Right ventricle myocardium inferior (tissue), 1 donor: ENCODE measurements at places on chromosomes 1 and 21. TPM values are rescaled to one million over a fixed set of nuclear protein-coding genes. Genes with fewer than 3 reads are reported as not detected.

ST6GALNAC3 gene
- 3.9 TPM for total RNA-seq

OR14K1 gene
- not detected for total RNA-seq

AADACL4 gene
- not detected for total RNA-seq

AMY1A gene
- total RNA-seq, result not detected

ACKR1 gene
- total RNA-seq, result 16.2 TPM

FBXO42 gene
- 21.9 TPM for total RNA-seq

RGSL1 gene
- total RNA-seq, result not detected

RAB42 gene
- 1.6 TPM for total RNA-seq

OR4F29 gene
- total RNA-seq, result not detected

DNA sequence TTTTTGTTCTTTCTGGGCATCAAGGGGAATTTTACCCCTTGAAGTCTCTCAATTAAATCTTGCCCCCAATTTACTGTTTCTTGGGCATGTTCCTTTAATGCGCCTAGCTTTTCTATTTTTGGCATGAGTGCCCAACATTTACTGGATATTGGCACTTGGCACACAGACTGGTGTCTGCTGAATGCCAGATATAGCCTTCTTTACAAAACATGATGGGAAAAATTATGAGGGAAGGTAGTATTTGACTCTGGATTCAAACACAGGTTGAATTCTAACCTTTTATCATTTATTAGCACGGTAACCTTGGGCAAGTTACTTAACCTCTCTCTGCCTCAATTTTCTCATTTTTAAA lies 88.3 kb upstream of the GPR52 start:
- DNase-seq, result no peak

GRCh38 chr1:58443986-58444868 lies 102.3 kb downstream of the OMA1 start:
- no peak for DNase-seq

DNA sequence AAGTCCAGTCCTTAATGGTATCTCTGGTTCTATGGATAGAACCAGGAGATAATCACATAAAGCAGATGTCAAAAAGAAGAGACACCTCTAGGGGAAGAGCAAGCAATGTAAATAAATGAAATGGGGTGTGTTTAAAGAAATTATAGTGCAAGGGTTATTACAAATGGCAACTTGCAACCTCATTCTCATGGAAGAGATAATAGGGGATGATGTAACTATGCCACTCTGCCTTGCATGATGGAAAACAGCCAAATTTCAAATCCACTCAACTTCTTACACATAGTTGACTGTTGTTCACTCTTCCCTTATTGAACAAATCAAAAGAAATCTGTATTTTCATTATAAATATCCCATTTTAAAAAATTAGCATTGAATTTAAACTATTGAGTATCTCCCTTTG lies 274.0 kb upstream of the TMPRSS15 start:
- DNase-seq, result no peak

DNA sequence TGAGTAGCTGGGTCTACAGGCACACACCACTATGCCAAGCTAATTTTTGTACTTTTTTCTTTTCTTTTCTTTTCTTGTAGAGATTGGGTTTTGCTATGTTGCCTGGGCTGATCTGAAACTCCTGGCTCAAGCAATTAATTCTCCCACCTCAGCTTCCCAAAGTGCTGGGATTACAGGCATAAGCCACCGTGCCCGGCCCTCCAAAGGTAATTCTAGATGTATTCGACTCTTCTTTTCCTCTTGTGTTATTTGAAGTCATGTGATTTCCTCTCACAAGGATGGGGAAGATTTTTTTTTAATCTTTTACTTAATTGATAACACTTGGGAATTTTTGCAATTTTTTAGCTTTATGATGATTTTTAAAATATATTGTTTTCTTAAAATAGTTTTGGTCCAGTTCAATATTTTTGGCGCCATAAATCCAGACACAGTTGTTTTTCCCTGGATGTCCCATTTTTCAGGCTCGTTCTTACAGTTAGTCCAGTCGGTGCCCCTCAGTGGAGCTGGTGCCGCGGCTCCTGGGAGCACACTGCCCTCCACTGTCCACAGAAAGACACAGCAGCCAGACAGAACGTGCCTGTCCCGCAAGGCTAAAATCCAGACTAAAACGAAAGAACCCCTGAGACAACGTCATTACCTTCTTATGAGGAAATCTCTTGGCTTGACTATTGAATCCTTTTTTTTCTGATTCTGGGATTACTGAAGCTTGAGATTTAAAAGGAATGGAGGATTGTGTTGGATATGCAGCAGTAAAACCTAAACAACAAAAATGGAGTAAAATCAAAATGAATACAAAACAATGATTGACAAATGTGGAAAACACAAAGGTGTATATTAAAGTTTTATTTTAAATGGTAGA lies 22.4 kb downstream of the STPG1 start:
- DNase-seq, result peak; percentile 83

DNA sequence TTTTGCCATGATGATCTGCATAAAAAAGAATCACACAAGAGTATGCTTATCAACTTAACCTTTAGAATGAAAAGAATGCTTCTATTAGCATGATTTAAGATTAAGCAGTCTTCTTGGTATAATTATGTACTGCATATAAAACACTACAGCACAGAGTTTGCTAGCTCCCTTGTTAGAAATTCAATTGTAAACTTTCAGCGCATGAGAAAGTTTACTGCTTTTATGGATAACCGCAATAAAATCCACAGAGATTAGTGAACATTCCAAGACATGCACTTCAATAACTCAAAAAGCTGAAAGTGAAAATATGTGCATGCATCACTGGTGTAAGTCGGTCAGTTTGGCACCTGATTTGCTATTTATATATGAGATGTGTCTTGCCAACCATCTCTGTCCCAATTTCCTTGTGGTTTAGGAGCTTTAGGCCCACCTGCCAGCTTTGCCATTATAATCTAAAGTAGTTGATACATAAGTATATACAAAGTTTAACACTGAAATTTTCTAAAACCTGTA lies 16.9 kb downstream of the CCT8 start:
- no peak for DNase-seq

GRCh38 chr1:8377271-8377981 lies 59.5 kb downstream of the SLC45A1 start:
- DNase-seq, result no peak

DNA sequence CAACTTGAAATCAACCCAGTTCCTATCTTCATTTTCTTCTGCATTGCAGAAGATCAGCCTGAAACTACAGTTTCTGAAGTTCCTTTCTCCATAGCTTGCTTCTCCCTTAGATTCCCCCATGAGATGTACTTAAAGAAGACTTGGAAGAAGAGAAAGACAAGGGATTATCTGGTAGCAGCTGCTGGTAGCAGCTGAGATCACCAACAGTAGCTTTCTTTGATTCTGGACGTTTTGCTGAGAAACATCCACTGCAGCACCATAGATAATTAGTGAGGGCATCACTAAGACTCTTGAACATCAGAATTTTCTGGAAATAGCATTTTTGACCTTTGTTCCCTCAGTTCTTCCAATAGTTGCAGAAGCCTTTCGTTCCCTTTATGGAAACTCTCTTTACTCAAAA lies 465 bp upstream of the CFHR3 start:
- DNase-seq, result no peak

DNA sequence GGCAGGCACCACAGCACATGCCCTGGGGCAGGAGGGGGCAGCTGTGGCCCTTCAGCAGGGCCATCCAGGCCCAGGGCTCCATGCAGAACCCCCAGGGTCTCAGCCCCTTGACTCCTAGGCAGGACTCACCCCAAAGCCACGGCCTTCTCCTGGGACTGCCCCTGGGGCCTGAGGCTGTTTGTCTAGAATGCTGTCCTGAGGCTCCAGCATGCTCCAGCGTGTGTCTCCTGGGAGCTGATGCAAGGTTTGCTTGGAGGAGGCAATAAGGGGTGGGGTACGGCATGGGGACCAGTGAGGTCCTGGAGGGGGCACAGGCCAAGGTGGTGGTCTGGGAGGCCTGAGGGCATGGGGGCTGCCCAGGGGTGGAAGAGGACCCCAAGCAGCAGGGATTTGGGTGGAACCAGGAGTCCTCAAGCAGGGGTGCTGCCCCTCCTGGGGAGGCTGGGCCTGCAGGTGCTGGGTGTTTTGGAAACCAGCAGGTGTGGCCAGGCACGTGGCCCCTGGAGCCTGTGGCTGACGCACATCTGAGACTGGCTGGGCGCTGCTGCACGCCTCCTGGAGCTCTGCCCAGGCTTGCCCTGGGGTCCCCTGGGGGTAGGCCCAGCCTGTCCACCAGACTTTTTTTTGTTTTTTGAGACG lies 7.8 kb upstream of the CALML6 start:
- DNase-seq, result peak; percentile 63

DNA sequence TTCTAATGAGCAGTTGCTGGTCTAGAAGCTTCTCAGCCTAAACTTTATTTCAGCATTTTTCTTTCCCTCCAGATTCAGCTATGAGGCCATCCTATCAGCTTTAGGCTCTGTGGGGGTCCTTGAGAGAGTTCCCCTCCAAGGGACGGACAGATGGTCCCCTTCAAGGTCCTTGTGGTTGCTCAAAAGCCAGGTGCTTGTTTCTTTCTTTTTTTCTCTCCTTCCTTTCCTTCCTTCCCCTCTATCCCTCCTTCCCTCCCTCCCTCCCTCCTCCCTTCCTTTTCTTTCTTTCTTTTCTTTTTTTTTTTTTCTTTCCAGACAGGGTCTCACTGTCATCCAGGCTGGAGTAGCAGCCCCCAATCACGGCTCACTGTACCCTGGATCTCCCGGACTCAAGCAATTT lies 1.2 kb upstream of the IL6R start:
- DNase-seq, result no peak

- DNase-seq, result peak; percentile 37
Observed at GRCh38 chr1:211493876-211494653, 2.1 kb upstream of the RD3 start.

GRCh38 chr1:113792986-113793385 lies 19.3 kb downstream of the RSBN1 start:
- DNase-seq, result no peak

- no peak for DNase-seq
Observed at GRCh38 chr1:79431340-79431739, 424.8 kb upstream of the ADGRL4 start.

DNA sequence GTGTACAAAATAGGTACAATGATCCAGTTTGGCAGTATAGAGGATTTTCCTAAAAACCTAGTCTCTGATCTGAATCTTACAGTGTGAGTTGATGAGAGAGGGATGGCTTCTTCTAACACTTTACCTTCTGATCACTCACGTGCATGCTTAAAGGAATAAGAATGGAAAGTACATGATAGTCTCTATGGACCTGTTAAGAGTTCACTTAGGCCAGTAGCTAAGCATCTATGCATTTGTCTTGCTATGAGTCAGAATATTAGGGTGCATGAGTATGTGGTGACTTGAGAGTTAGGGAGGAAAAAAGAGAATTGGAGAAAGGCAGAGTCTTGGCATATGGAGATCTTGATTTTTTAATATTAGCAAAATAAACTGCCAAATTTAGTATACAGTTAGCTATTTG lies 206.3 kb downstream of the COL11A1 start:
- no peak for DNase-seq

- no peak for DNase-seq
Observed at GRCh38 chr21:38984568-38984967, 178.8 kb downstream of the ETS2 start.

GRCh38 chr1:5508669-5509330 lies 483.4 kb downstream of the NPHP4 start:
- DNase-seq, result no peak

DNA sequence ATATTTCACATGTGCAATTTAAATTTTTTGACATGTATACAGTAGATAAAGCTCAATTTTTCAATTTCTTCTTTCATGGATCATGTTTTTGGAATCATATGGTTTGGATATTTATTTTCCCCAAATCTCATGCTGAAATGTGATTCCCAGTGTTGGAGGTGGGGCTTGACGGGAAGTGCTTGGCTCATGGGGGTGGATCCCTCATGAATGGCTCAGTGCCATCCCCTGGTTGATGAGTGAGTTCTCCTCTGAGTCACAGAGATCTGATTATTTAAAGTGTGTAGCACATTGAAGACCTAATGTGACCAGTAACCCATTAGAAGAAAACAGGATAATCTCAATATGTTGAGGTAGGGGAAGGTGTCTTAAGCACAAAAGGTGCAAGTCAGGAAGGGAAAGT lies 9.1 kb upstream of the IFI16 start:
- DNase-seq, result peak; percentile 82

GRCh38 chr1:36968730-36969129 lies 65.6 kb downstream of the GRIK3 start:
- no peak for DNase-seq

- no peak for DNase-seq
Observed at GRCh38 chr1:147924813-147925212, 3.4 kb upstream of the GPR89B start.

GRCh38 chr1:33219886-33220661 lies 36.2 kb upstream of the ZNF362 start:
- DNase-seq, result no peak

GRCh38 chr1:32335790-32336590 lies at the start of gene MARCKSL1:
MARCKSL1 (minus strand) TSS chr1:32336233; CDS start chr1:32336033, 200 bp downstream.
- peak; percentile 93 for DNase-seq

GRCh38 chr1:162200096-162200847 lies 130.8 kb downstream of the NOS1AP start:
- DNase-seq, result no peak

GRCh38 chr1:107323784-107324183 lies 182.9 kb downstream of the NTNG1 start:
- no peak for DNase-seq
